DMS53 (cell line): ENCODE measurements at places on chromosomes 2 and 18.

- no peak for DNase-seq
Observed at GRCh38 chr2:20796374-20796791, 26.5 kb downstream of the LDAH start.

DNA sequence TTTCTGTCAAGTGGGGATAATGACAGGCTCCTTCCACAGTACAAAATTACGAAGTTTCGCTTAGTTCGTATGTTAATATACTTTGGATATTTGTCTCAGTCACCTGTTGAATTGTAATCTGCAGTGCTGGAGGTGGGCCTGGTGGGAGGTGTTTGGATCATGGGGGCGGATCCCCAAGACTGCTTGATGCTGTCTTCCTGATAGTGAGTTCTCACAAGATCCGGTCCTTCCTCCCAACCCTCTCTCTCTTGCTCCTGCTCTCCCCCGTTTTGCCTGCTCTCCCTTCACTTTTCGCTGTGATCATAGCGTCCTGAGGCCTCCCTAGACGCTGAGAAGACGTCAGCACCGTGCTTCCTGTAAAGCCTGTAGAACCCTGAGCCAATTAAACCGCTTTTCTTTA is 97.1 kb upstream of the EPB41L3 start:
- no peak for DNase-seq

GRCh38 chr2:40016151-40016885 is 237.3 kb upstream of the THUMPD2 start:
- DNase-seq: no peak

DNA sequence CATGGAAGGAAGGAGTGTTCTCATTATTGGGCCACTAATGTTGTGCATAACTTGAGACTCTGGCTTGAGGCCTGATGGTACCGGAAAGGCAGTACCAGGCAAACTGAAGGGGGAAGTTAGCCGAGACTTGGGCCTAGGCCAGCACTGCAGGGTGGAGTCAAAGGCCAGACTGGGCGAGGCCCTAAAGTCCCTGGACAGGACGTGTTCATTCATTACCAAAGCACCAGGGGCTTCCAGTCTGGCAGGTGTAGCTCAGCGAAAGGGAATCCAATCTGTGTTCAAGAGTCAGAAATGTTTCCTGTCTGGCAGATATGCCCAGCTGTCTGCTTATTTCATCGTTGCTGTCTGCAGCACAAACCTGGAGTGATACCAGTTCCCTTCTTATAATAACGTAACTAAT is 4.7 kb upstream of the ITSN2 start:
- DNase-seq: peak; percentile 23

DNA sequence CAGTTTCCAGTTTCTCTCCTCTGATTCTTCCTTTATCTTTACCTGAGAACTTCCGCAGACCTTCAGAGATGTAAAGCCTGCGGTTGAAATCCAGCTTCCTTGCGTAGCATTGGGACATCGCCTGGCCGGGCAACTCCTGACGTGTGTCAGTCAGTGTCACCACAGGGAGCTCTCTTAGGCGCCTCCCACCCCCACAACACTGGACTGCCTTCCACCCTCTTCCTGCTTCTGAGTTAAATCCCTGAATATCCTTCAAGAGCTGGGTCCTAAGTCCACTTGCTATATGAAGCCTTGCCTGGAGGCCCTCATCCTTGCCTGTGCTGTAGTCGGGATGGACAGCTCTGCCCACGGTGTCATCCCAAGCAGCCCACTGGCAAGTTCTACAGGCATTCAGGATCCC is 179.4 kb downstream of the SEPTIN10 start:
- DNase-seq: peak; percentile 44

DNA sequence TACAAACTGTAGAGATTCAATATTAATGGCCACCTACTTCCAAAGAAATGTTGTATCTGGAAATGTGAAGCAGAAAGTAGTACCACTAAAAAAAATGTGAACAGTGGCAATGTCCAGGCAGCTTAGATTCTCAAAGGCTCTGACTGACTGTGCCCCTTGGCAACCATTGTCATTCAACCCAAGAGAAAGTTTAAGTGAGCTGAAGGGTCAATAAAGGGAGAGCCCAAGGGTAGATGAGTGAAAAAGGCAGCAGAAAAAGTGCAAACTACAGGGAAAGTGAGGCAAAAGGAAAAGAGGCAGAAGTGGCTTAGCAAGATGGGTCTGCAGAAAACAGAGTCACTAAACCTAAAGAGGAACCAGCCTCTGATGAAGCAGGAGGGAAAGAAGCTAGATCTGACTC is 802.9 kb downstream of the CPS1 start:
- no peak for DNase-seq

- no peak for DNase-seq
Observed at GRCh38 chr18:2846636-2847316, at the start of gene EMILIN2. EMILIN2 (plus strand) TSS chr18:2847006; CDS start chr18:2847189, 183 bp downstream.

- DNase-seq: no peak
Observed at GRCh38 chr2:235504441-235505180, 10.8 kb downstream of the AGAP1 start.

GRCh38 chr2:230874456-230874855 is 9.7 kb downstream of the ITM2C start:
- DNase-seq: no peak

- no peak for DNase-seq
Observed at GRCh38 chr2:54603357-54603756, 120.1 kb upstream of the EML6 start.

GRCh38 chr2:36478332-36478738 is 119.6 kb downstream of the FEZ2 start:
- no peak for DNase-seq

GRCh38 chr2:241739651-241740050 is 5.2 kb downstream of the D2HGDH start:
- no peak for DNase-seq

GRCh38 chr2:160205505-160205904 is 5.4 kb upstream of the ITGB6 start:
- peak; percentile 94 for DNase-seq

GRCh38 chr2:24984912-24985311 is 13.2 kb upstream of the DNAJC27 start:
- DNase-seq: no peak

DNA sequence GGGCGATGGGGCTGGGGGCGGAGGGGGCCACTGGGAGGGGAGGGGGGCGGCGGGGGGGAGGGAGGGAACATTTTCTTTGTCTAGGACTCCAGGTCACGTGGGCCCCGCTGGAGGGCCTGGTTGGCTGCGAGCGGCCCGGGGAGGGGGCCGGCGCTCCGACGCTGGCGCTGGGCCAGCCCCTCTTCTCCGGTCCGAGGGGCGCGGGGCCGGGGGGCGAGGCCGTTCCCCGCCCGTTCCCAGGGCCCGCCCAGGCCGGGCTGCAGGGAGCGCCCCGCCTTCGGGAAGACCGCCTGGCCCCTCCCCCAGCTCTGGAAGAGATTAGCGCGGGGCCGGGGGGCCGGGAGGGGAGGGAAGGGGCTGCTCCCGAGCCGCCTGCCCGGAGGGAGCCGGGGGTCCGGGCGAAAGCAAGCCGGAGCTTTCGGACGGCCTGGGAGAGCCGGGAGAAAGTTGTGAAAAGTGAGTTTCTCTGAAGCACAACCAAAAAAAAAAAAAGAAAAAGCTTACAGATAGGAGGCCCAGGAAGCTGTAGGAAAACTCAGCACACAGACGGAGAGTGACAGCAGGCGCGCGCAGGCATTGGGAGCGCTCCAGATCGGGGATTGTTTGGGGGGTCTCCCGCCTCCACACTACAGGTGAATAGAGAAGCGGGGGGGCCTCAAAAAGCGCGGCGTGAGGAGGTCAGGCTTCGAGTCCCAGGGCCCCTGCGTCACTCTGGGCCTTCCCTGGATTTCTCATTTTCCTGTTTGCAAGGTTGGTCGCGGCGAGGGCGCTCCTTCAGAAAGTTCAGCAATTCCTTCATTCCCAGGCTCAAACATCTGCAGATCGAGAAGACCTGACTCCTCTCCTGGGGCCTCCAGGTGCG is 84.1 kb upstream of the POMC start:
- peak; percentile 77 for DNase-seq

DNA sequence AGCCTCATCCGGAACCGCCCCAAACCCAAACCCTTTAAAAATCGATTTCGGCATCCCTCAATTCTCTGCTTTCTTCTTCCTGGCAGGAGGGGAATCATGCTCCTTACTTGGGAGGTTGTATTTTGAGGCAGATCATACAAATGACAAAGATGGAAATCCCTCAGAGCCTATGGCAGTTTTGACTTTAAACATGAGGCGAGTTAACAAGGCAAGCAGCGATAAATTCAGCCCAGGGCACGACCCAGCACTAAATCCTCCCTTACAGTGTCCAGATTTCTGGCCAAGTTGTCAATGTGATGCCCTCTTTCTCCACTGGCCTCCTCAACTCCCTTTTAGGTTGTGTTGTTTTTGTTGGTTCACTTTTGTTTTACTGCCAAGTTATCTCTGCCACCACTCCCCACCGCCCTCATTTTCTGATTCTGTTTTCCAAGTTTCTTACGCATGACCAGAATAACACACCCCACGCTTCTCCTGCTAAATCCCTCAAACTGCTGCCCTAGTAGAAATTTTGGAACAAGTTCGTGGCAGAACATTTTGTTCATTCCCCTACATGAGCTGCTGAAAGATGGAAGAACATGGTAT is 68.3 kb downstream of the CTAGE1 start:
- DNase-seq: peak; percentile 9

DNA sequence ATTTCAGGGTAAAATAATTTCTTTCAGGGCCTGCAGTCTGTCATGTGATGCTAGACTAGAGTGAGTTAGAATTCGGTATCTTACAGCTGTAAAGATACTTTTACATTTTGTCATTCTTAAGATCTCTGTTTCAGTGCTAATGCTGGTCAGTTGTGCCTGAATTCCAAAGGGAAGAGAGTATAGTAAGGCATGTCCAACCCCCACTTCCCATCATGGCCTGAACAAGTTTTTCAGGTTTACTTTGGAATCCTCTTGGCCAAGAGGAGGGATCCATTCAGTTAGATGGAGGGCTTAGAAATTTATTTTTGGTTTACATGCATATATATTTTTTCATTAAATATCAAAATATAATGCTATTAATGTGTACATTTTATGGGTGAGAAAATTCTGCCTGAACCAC is 596.6 kb downstream of the XIRP2 start:
- DNase-seq: peak; percentile 39

GRCh38 chr2:144439993-144440392 is 79.9 kb downstream of the ZEB2 start:
- DNase-seq: no peak

DNA sequence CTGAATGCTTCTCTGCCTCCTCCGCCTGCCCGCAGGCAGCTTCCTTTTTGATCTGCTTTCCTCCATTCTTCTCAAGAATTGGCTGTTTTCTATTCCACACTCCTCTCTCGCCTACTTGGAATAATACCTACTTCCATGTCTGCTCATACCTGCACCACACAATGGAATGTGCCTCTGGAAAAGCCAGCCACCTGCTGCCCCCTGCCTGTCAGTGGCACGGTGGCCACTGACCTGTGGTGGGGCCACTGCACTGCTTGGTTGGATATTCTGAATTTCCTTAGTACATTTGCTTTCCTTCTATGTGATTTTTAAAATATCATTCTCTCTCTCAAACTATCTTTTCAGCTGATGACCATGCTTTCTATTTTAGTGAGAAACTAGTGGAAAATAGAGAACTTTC is 406.9 kb downstream of the DCDC2C start:
- DNase-seq: peak; percentile 14

- DNase-seq: peak; percentile 93
Observed at GRCh38 chr18:45920367-45920766, 46.8 kb downstream of the EPG5 start.

GRCh38 chr2:26645762-26646161 is 4.6 kb upstream of the CIB4 start:
- DNase-seq: no peak

DNA sequence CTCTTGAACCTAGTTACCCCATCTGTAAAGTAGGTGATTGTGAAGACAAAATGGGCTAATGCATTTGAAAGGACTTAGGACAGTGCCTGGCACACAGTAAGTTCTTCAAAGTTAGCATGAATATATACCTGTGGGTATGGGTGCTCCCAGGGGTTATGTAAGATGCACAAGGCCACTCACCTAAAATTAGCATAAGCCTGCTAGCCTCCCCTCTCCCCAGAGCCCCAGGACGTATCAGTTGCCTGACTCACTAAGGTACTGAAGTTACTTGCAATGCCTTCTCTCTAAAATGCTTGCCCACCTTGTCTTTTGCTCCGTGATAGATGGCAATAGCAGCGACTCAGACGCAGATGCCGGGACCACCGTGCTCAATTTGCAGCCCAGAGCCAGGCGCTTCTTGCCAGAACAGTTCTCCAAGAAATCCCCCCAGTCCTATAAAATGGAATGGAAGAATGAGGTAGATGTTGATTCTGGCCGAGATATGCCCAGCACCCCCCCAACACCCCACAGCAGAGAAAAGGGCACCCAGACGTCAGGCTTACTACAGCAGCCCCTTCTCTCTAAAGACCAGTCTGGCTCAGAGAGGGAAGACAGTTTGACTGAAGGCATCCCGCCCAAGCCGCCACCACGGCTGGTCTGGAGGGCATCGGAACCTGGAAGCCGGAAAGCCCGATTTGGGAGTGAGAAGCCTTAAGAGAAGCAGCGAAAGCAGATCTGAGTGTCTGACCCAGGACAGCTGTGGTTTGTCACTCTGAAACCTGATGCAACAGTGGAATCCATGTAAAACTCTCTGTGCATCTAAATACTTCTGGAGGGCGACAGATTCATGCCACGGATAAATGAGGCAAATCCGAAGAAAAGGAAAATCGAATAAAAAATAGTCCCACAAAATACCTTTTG is 53.8 kb upstream of the TMEM182 start:
- no peak for DNase-seq

DNA sequence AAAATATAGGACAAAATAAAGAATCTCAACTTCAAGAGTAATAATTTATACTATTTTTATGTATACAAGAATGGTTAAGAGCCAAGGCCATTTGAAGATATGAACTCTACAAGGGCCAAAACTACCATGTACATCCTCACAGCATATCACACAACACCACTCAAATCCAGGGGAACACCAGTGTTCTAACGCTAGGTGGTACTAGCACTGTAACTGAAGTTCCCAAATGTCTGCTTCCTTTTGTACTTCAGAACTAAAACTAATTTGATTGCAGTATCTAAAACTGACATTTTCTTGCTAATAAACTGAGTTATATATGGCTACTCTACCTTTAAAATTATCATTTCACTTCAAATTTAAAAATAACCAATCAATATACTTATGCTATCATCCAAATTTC is 47.0 kb downstream of the REV1 start:
- peak; percentile 18 for DNase-seq

- DNase-seq: no peak
Observed at GRCh38 chr2:192228685-192229084, 34.0 kb upstream of the TMEFF2 start.

DNA sequence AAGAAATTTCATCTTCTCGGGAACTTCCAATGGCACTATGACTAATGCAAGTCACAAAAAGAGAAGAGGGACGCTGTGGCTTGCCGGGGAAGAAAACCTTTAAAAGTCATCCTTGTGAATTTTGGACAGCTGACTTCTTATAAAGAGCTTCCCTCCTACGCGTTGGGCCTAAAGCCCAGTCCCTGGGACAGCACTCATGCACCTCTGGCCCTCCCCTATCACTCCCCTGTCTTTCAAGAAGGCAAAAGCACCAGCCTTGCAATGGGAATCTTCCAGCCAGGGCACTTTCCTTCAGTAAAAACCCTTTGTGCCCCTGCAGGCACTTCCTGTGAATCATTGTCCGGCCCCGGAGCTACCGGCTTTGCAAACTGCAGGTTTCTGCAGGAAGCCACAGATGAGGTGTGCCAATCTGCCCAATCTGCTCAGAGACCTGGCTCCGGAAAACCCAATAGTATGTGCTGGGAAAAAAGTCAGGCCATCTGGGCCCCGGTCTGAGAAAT is 7.1 kb downstream of the MREG start:
- DNase-seq: no peak

GRCh38 chr2:16630463-16630862 is 35.2 kb downstream of the CYRIA start:
- DNase-seq: no peak

- peak; percentile 52 for DNase-seq
Observed at GRCh38 chr2:72920318-72921087, 3.2 kb downstream of the EMX1 start.
